Tibial nerve (tissue), 4 donors: ENCODE measurements at places on chromosomes 12 and 14.

DNA sequence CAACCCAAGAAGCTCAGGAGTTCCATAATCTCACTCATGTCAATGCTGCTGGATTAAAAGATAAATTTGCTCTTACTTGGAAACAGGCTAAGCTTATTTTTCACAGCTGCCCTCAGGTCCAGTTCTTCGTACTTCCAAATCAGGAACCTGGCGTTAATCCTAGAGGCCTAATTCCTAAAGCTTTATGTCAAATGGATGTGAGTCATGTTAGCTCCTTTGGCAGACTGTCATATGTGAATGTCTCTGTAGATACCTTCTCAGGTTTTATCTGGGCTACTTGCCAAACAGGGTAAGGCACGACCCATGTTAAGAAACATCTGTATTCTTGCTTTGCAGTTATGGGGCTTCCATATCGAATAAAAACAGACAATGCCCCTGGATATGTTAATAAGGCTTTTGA is 504.6 kb downstream of the ALG10 start:
- H3K27me3 ChIP-seq, result no peaks in the 10 kb centered on the region
- no peak overlapping the region for H3K4me3 ChIP-seq
- H3K27ac ChIP-seq, result no peak overlapping the region
- no peaks in the 10 kb centered on the region for H3K36me3 ChIP-seq

DNA sequence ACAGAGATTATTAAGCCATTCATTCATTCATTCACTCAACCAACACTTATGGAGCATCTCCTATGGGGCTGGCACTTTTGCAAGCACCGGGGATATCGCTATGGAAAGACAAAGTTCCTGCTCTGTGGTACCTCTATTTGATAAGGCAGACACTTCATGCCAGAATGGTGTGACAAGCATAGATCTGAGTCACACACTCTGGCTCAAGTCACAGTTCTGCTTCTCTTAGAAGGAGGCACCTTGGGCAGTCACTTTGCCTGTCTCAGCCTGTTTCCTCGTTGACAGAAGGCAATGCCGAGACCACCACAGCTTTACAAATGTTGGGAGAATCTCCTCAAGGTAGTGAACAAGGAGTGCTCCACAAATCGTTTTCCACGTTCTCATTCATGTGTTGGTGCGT is 205.2 kb downstream of the SLC41A2 start:
- DNase-seq, result no peak
- no peak overlapping the region for H3K4me3 ChIP-seq
- no peak overlapping the region for H3K27ac ChIP-seq

- H3K4me3 ChIP-seq, result no peak overlapping the region
- H3K27me3 ChIP-seq, result no peaks in the 10 kb centered on the region
- H3K27ac ChIP-seq, result peak overlapping the region; percentile 81
Measured at GRCh38 chr12:1776170-1776921, 44.0 kb upstream of the LRTM2 start.

GRCh38 chr12:71005166-71005565 is 84.6 kb upstream of the PTPRR start:
- no peaks in the 10 kb centered on the region for H3K27me3 ChIP-seq
- H3K4me3 ChIP-seq, result no peak overlapping the region
- H3K27ac ChIP-seq, result no peak overlapping the region
- DNase-seq, result no peak
- no peaks in the 10 kb centered on the region for H3K4me1 ChIP-seq

GRCh38 chr12:129772501-129773493 is 131.0 kb downstream of the TMEM132D start:
- H3K4me3 ChIP-seq, result no peak overlapping the region
- H3K27me3 ChIP-seq, result no peaks in the 10 kb centered on the region
- DNase-seq, result no peak

GRCh38 chr12:110785240-110785639 is 42.5 kb upstream of the PPP1CC start:
- no peaks in the 10 kb centered on the region for H3K36me3 ChIP-seq
- DNase-seq, result no peak
- no peaks in the 10 kb centered on the region for H3K4me1 ChIP-seq
- no peak overlapping the region for H3K4me3 ChIP-seq
- H3K27me3 ChIP-seq, result no peaks in the 10 kb centered on the region
- no peak overlapping the region for H3K27ac ChIP-seq

GRCh38 chr14:31303654-31304053 is 96.1 kb upstream of the HECTD1 start:
- no peak for DNase-seq
- peaks cover 9% of the 10 kb centered on the region for H3K36me3 ChIP-seq
- no peak overlapping the region for H3K4me3 ChIP-seq

DNA sequence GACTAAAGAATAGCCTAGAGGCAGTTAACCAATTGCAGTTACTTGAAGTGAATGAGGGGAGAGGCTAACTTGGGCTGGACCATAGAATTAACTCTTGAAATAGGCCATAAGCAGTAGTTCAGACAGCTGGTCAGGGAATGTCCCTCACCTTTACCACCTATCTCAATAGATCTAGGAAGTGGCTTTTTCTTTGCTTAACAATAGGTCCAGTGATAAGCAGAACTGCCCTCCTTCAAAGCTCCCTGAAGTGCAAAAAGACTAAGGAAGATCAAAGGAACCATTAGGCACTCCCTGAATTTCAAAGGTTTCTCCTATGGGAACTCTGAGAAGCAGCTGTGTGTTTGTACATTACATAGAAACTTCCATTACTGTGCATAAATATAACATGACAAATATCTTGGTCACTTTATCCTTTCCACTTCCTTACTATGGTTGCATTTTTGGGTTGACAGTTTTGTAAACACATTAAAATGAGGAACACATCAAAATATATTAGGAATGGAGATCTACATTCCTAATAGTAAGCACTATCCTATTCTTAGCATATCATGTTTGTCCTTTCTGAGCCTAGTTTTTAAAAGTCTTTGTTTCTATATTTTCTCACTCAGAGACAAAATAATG is 7.2 kb upstream of the NAA30 start:
- H3K27me3 ChIP-seq, result no peaks in the 10 kb centered on the region
- no peak for DNase-seq
- H3K4me3 ChIP-seq, result no peak overlapping the region
- no peaks in the 10 kb centered on the region for H3K36me3 ChIP-seq
- no peaks in the 10 kb centered on the region for H3K4me1 ChIP-seq

- H3K27me3 ChIP-seq, result no peaks in the 10 kb centered on the region
- H3K4me3 ChIP-seq, result no peak overlapping the region
Measured at GRCh38 chr12:18456344-18456743, 195.0 kb downstream of the PIK3C2G start.

DNA sequence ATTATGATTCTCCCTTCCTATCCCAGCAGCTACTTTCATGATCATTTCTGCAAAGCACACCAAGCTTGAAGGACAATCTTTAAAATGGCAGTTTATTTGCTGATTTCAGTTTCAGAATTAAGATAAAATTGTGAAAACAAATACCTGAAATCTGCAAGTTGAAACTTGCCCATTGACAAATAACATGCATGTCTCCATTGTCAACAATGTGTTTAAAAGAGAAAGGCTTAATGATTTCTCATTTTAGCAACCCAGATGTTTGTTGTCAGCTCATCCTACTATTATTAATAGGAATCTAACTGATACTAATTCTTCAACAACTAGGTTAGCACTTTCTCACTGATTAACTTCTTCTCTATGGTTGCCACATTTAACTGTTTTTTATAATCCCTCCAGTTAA is 474.6 kb downstream of the PRKD1 start:
- H3K27ac ChIP-seq, result no peak overlapping the region
- H3K36me3 ChIP-seq, result no peaks in the 10 kb centered on the region
- no peak for DNase-seq
- no peak overlapping the region for H3K4me3 ChIP-seq
- H3K4me1 ChIP-seq, result no peaks in the 10 kb centered on the region

DNA sequence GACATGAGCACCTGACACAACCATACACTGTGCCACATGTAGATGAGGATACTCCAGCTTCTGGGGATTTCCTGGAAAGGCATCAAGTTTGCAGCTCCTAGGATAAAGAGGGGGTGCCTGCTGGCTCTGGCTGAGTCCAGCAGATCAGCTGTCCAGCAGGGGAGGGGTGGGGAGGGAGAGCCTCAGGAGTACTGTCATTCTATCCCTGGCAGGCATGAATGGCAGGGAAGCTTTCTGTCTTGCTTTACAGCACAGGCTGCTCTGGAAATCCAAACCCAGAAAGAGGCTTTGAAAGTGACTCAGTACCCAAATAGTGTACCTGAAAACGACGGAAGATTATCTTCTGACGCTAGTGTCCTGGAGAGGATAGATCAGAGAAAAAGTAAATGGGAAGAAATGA is 32.2 kb downstream of the SLC8A3 start:
- no peaks in the 10 kb centered on the region for H3K27me3 ChIP-seq
- no peaks in the 10 kb centered on the region for H3K4me1 ChIP-seq

- no peak for DNase-seq
- no peaks in the 10 kb centered on the region for H3K27me3 ChIP-seq
- no peak overlapping the region for H3K27ac ChIP-seq
- no peaks in the 10 kb centered on the region for H3K4me1 ChIP-seq
- no peaks in the 10 kb centered on the region for H3K36me3 ChIP-seq
- H3K4me3 ChIP-seq, result peak overlapping the region; percentile 10
Measured at GRCh38 chr12:131832321-131833231, 4.4 kb downstream of the MMP17 start.

DNA sequence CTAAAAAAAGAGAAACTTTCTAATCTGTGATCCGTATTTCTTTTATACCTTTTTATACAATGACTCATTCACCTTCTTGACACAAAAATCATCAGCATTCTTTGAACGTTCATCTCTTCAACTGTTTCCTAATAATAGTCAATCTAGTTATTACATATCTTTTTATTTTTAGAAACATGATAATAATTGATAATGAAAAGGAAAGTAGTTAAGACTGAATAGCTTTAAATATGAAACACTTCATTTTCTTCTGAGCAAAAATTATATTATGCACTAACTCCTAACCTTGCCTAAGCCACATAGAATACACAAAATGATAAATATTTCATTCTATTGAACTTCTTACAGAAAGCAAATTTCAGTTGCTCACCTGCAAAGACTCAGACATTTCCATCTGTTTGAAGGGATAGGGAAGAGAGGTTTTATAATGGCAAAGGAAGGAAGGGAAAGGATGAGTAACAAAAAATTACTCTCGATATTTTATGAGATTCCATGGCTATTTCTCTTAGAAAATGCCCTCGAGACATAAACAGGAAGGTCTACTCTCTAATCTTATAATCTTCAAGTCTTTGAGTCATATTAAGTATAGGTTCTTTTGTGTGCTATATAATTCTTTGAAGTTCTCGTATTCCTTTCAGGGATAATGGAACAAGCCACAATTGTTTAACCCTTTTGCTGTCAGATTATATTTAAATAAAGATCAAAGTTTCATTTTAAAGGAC is 7.5 kb upstream of the KLHL42 start:
- H3K27me3 ChIP-seq, result no peaks in the 10 kb centered on the region
- H3K4me1 ChIP-seq, result no peaks in the 10 kb centered on the region

DNA sequence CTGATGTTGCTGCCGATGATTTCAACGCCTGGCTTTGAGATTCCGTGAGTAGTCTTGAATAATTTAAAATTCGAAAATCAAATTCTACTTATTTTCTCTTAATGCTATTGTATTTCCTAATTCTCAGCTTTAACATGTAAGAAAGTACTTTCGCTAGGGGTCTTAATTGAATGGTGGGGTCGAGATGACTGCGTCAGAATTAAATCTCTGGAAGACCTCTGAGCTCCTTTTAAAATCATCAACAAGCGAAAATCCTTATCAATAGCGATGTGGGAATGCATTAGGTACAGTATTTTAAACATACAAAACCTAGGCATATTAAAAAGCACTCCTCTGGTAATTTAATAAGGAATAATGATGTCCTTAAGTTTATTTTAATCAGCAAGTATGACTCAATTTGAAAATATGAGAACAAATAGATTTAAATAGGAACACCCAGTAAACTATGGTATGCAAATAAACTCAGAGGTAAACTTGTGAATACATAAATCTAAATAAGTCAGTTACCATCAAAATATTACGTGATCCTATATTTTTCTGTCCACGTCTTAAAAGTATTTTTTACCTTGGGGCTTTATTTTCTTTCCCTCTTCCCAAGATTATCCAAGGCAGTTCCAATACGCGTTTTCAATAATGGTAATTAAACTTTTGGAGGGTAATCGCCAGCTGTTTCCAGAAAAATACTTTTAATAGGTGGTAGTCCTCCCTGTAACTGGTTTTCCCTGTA is 1.4 kb downstream of the FOXA1 start:
- no peaks in the 10 kb centered on the region for H3K4me1 ChIP-seq
- H3K27ac ChIP-seq, result no peak overlapping the region

DNA sequence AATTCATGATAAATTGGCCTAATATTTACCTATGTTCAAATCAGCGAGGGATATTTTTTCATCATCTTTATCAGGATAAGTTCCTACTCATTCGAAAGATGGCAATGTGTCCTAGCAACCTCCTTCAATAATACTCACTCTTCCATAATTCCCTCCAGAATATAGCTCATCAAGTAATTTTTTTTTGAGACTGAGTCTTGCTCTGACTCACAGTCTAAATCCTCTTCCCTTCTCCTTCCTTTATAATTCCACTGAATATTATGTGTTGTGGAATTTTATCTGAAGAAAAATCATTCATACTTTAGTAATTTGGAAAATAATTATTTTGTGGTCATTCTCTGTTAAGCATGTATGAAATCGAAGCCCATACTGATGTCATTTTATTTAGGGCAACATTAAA is 663.8 kb downstream of the FLRT2 start:
- no peak for DNase-seq
- H3K27ac ChIP-seq, result no peak overlapping the region
- no peaks in the 10 kb centered on the region for H3K4me1 ChIP-seq
- H3K4me3 ChIP-seq, result no peak overlapping the region

- DNase-seq, result no peak
- peak overlapping the region; percentile 0 for H3K27ac ChIP-seq
- no peak overlapping the region for H3K4me3 ChIP-seq
- H3K4me1 ChIP-seq, result no peaks in the 10 kb centered on the region
- H3K36me3 ChIP-seq, result no peaks in the 10 kb centered on the region
Measured at GRCh38 chr14:69619012-69619411, 7.6 kb downstream of the SUSD6 start.

GRCh38 chr12:86787419-86787818 is 531.2 kb upstream of the MGAT4C start:
- DNase-seq, result no peak
- H3K4me1 ChIP-seq, result no peaks in the 10 kb centered on the region
- H3K36me3 ChIP-seq, result no peaks in the 10 kb centered on the region

GRCh38 chr12:81888961-81889360 is 129.8 kb upstream of the PPFIA2 start:
- no peaks in the 10 kb centered on the region for H3K27me3 ChIP-seq
- DNase-seq, result no peak
- no peak overlapping the region for H3K4me3 ChIP-seq
- no peaks in the 10 kb centered on the region for H3K36me3 ChIP-seq

- H3K4me1 ChIP-seq, result no peaks in the 10 kb centered on the region
- no peak overlapping the region for H3K4me3 ChIP-seq
- H3K27ac ChIP-seq, result no peak overlapping the region
Measured at GRCh38 chr12:108187831-108188230, 58.7 kb downstream of the WSCD2 start.

DNA sequence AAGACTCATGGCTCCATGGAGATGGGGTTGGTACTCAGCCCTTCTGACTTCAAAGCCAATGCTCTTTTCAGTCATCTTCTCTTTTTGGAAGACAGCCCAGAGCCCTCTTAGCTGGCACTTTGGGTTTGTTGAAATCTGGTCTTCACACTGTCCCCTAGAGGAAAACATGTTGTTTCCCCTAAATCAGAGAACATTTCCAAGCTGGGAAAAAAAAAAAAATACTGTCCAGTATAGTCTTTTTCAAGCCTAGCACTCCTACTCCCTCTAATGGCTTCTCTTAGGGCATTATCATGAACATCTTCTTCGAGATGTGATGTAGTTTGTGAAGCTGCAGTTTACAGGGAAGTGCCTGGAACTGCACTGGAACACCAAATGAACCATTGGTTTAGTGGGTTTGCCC is 3.0 kb upstream of the ZC3H14 start:
- DNase-seq, result no peak
- H3K4me3 ChIP-seq, result no peak overlapping the region
- H3K27me3 ChIP-seq, result no peaks in the 10 kb centered on the region
